ENCODE measurements at places on chromosomes 4 and X.

DNA sequence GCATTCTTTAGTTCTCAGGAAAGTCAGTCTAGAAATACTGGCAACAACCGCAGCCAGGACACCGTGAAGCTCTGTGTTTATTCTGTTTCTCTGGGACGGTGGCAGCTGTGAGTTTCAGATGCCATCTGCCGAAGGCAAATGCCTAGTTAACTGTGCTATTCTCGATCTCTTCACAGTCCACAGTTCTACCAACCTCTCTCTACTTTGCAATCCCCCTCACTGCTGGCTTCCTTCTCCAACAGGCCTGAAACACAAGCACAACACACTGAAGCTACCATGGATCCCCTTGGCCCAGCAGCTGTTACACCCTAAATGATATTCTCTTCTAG, 118.8 kb downstream of the ZNF827 start:
- DNase-seq = no peak

DNA sequence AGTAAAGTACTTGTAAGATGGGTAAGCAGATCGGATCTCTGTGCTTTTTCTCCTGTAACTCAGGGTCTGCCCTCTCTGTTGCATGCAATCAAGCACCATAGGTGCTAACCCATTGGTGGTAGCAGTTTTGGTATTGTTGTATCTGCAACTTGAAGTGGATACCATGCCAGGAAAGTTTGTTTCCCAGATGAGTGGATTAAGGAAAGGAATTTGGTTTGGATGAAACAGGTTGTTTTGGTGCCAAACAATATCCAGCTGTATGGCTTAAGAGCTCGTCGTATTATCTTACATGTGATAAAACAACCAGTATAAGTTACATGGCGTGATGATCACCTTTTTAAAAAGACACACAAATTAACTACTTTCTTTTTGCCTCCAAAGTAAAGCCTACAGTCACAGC, 280.9 kb upstream of the TENM3 start:
- no peak for DNase-seq

- no peak for DNase-seq
Observed at GRCh38 chrX:56783450-56783831, 54.4 kb downstream of the NBDY start.

GRCh38 chr4:118955515-118955914, 66.9 kb downstream of the SYNPO2 start:
- no peak for DNase-seq

- no peak for DNase-seq
Observed at GRCh38 chrX:150036181-150036580, 97.9 kb upstream of the EOLA2 start.

DNA sequence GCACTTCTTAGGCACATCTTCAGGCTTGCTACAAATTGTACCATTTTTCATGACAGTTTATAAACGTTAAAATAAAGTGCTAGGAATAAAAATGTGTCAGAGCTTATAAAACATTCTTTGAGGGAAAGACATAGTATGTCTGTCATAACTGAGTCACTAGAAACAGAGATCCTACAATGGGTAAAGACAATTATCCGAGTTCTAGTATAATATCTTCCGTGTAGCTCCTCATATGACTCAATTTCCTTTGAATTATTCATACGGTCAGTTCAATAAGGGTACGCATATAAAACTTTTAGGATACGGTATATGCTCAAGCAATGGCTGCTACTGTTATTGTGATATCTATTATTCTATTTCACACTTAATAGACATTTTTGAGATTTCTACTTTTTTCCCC, 349.1 kb downstream of the PCDH10 start:
- DNase-seq = no peak

DNA sequence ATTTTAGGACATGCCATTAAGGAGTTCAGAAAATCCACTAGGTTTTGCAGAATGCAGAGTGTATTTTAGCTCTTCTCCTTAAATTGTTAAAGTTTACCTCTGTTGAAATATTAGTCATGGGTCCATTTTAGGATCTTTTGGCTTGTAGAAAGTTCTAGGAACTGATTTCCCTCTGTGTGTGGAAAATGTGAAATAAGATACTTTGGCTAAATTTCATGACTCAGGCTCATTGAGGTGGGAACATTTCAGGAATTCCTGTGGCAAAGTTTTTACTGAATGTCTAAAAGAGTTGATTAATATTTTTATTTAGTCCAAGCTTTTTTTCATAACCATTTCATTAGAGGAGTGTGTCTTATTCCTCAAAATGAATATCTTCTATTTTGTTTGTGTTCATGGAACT, 7.0 kb downstream of the FHIP1A start:
- DNase-seq = no peak

- DNase-seq = no peak
Observed at GRCh38 chrX:34848281-34848680, 94.3 kb upstream of the FAM47B start.

DNA sequence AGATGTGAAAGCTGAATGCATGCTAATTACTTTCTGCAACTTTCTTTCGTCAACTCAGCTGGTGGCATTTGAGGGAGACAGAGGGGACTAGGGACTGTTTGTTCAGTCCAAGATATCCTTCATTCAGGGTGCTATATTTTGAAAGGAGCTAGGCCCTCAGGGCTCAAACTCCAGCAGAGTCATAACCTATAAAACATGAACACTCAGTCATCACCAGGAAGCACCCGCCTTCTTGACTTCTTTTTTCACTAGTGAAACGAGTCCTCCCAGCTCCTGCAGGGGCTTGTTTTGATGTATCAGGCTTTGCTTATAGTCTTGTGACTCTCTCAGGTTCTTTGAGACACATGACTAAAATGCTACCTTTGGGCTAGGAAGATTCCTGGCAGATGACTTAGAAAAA, 230.6 kb downstream of the PCDH7 start:
- no peak for DNase-seq

Data from vagina (tissue), 2 donors.